Activated naive CD8-positive, alpha-beta T cell treated with anti-CD3 and anti-CD28 coated beads, Interleukin-2, amount 10 ng/mL, durations not matched to agents 7 days and 5 days (primary cell): ENCODE measurements at places on chromosomes 11 and 22. TPM values are rescaled to one million over a fixed set of nuclear protein-coding genes. Genes with fewer than 3 reads are reported as not detected.

GRCh38 chr11:108859510-108859909 lies 194.6 kb downstream of the DDX10 start:
- peaks cover 4% of the 10 kb centered on the region for H3K36me3 ChIP-seq
- H3K4me1 ChIP-seq, result peaks cover 14% of the 10 kb centered on the region
- no peak for DNase-seq
- H3K27me3 ChIP-seq, result no peaks in the 10 kb centered on the region

- H3K27ac ChIP-seq, result no peak overlapping the region
- H3K36me3 ChIP-seq, result no peaks in the 10 kb centered on the region
- H3K4me3 ChIP-seq, result no peak overlapping the region
- peaks cover 8% of the 10 kb centered on the region for H3K4me1 ChIP-seq
- no peak for DNase-seq
Observed at GRCh38 chr22:45615364-45615763, 56.3 kb upstream of the ATXN10 start.

DNA sequence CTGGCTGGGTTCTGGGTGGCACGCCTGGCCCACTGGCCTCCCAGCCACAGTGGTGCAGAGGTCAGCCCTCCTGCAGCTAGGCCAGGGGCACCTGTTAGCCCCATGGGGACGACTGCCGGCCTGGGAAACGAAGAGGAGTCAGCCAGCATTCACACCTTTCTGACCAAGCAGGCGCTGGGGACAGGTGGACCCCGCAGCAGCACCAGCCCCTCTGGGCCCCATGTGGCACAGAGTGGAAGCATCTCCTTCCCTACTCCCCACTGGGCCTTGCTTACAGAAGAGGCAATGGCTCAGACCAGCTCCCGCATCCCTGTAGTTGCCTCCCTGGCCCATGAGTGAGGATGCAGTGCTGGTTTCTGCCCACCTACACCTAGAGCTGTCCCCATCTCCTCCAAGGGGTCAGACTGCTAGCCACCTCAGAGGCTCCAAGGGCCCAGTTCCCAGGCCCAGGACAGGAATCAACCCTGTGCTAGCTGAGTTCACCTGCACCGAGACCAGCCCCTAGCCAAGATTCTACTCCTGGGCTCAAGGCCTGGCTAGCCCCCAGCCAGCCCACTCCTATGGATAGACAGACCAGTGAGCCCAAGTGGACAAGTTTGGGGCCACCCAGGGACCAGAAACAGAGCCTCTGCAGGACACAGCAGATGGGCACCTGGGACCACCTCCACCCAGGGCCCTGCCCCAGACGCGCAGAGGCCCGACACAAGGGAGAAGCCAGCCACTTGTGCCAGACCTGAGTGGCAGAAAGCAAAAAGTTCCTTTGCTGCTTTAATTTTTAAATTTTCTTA lies 27.7 kb upstream of the TXNRD2 start:
- DNase-seq, result no peak
- H3K27me3 ChIP-seq, result no peaks in the 10 kb centered on the region
- H3K27ac ChIP-seq, result no peak overlapping the region
- H3K4me1 ChIP-seq, result peaks cover 2% of the 10 kb centered on the region
- peaks cover 2% of the 10 kb centered on the region for H3K36me3 ChIP-seq

The ADAMTS8 gene
- not detected for total RNA-seq

GRCh38 chr11:78381865-78382264 lies 35.8 kb downstream of the GAB2 start:
- no peak for DNase-seq
- no peak overlapping the region for H3K27ac ChIP-seq
- H3K4me1 ChIP-seq, result peaks cover 11% of the 10 kb centered on the region
- H3K36me3 ChIP-seq, result peaks cover 19% of the 10 kb centered on the region
- peaks cover 2% of the 10 kb centered on the region for H3K27me3 ChIP-seq

DNA sequence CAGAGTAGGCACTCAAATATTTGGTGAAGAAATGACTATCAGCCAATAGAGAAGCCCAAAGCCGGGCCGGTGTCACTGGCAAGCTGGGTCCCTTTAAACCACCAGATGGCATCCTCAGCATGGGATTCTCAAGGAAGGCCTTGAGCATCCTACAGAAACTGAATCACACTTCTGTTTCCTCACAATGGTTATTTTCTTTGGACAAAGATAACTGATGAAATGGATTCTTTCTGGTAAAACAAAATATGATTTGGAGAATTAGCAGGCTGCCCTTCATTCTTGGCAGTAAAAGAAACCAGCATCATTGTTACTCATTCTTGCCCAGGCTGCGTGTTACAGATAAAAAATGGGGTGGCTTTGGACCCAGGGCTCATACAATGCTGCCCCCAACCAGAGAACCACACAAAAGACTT lies 30.3 kb upstream of the ASPHD2 start:
- peak; percentile 38 for DNase-seq
- no peak overlapping the region for H3K27ac ChIP-seq
- no peak overlapping the region for H3K4me3 ChIP-seq
- peaks cover 4% of the 10 kb centered on the region for H3K4me1 ChIP-seq
- no peaks in the 10 kb centered on the region for H3K36me3 ChIP-seq

- H3K4me1 ChIP-seq, result no peaks in the 10 kb centered on the region
- no peak overlapping the region for H3K4me3 ChIP-seq
- H3K27ac ChIP-seq, result no peak overlapping the region
- no peaks in the 10 kb centered on the region for H3K36me3 ChIP-seq
- H3K27me3 ChIP-seq, result peaks cover 15% of the 10 kb centered on the region
- DNase-seq, result no peak
Observed at GRCh38 chr11:14022821-14023220, 60.3 kb downstream of the SPON1 start.

DNA sequence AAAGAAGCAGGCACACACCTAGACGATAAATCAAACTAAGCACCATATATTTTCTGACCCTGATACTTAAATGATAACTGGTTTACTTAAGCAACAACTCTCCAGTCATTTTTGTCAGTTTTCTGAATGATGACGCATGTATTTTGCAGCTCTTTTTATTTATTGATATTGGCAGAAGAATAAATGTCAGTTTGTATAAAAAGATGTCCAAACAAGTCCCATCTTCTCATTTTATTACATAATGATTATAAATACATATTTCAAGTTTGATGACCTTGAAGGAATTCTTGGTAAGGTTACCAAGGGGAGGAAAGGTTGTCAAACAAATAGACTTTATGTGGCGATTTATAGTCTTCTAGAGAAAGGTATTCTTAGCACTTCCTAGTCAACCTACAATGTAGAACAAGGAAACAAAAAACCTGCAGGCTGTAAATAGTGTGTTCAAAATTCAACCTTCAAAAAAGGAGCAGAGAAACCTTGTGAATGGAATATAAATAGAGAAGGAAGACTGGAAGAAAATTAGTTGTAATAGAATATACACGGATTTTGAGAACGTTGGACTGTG lies 190.7 kb downstream of the JRKL start:
- H3K27ac ChIP-seq, result no peak overlapping the region
- H3K4me1 ChIP-seq, result no peaks in the 10 kb centered on the region
- no peaks in the 10 kb centered on the region for H3K27me3 ChIP-seq
- H3K36me3 ChIP-seq, result no peaks in the 10 kb centered on the region
- DNase-seq, result no peak

DNA sequence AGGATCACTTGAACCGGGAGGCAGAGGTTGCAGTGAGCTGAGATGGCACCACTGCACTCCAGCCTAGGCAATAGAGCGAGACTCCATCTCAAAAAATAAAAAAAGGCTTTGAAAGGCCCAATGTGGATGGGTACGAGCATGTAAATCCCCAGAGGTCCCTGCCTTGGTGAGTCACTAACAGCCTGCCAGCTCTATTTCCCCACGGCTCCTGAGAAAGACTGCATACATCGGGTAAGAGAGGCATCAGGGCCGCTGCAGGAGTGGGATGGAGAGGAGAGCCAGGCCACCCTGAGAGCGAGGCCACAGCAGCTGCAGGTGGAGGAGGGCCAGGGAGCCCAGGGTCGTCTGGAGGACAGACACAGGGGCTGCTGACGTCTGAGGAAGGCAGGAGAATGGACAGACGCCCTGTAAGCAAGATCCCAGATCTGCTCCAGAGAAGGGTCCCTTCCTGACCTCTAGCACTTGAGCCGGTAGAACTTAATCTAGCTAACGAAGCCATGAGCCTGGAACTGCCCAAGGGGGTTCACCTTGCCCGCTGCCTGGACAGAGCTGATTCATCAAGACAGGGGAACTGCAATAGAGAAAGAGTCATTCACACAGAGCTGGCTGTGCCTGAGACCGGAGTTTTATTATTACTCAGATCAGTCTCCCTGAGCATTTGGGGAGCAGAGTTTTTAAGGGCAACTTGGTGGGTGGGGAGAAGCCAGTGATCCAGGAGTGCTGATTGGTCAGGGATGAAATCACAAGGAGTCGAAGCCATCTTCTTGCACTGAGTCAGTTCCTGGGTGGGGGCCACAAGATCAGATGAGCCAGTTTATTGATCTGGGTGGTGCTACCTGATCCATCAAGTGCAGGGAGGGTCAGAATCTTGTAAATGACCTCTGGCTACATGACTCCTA lies 5.1 kb upstream of the KRTAP5-9 start:
- peaks cover 4% of the 10 kb centered on the region for H3K27me3 ChIP-seq
- DNase-seq, result no peak
- H3K4me1 ChIP-seq, result peaks cover 6% of the 10 kb centered on the region
- no peak overlapping the region for H3K27ac ChIP-seq
- H3K36me3 ChIP-seq, result no peaks in the 10 kb centered on the region

GRCh38 chr11:84543367-84544159 lies 1083.6 kb downstream of the DLG2 start:
- H3K4me1 ChIP-seq, result no peaks in the 10 kb centered on the region
- DNase-seq, result no peak
- H3K4me3 ChIP-seq, result no peak overlapping the region
- peaks cover 3% of the 10 kb centered on the region for H3K27me3 ChIP-seq
- H3K27ac ChIP-seq, result no peak overlapping the region

The SERPING1 gene
- 0.45 TPM for total RNA-seq

DNA sequence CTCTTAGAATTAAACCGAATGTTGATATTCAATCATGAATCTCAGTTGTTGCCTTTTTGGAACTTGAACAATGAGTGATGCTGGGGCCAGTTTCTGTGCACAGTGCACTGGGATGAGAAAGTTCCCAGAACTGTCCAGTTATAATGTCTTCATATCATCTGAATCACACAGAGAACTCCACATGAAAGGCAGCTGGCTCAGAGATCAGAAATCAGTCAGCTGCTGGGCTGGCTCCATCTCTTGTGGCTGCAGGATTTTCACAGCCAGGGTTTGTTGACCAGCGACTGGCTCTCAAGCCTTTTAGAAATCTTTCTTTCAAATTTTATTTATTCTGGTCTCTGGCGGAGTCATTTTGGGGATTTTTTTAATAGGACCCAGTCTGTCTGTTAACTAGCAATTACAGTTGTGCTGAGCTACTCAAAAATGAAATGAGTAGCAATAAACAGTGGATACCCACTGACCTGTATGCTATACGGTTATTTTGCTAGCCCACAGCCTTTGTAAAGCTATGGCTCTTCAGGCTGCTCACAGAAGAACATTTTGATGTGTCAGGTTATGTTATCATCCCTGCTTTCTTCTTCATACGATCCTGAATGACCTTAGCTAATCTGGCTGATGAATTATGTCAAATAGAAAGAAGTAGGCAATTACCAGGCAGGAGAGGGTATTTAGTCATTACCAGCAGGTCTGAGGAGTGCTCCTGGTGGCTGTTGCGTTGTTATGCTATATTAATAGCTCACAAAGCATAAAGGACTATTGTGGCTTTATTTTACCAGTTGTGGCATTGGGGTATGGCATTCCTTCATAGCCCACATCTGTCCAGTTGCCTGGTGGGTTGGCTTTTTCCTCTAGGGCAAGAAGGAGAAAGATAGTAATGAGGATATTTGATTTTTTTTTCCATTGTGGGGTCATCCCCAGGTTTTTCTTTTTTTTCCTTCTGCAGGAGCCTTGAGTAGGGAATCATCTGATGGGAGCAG lies 3.6 kb downstream of the FAT3 start:
- H3K36me3 ChIP-seq, result no peaks in the 10 kb centered on the region
- no peak overlapping the region for H3K4me3 ChIP-seq
- H3K4me1 ChIP-seq, result peaks cover 5% of the 10 kb centered on the region
- no peak overlapping the region for H3K27ac ChIP-seq
- DNase-seq, result no peak

The RFPL3 gene
- total RNA-seq, result not detected

GRCh38 chr11:66834943-66835342 lies 8.3 kb upstream of the RCE1 start:
- H3K36me3 ChIP-seq, result peaks cover 7% of the 10 kb centered on the region
- no peaks in the 10 kb centered on the region for H3K27me3 ChIP-seq
- no peak overlapping the region for H3K4me3 ChIP-seq
- DNase-seq, result no peak
- H3K4me1 ChIP-seq, result peaks cover 9% of the 10 kb centered on the region
- H3K27ac ChIP-seq, result no peak overlapping the region

The ASRGL1 gene
- total RNA-seq, result 12.2 TPM

DNA sequence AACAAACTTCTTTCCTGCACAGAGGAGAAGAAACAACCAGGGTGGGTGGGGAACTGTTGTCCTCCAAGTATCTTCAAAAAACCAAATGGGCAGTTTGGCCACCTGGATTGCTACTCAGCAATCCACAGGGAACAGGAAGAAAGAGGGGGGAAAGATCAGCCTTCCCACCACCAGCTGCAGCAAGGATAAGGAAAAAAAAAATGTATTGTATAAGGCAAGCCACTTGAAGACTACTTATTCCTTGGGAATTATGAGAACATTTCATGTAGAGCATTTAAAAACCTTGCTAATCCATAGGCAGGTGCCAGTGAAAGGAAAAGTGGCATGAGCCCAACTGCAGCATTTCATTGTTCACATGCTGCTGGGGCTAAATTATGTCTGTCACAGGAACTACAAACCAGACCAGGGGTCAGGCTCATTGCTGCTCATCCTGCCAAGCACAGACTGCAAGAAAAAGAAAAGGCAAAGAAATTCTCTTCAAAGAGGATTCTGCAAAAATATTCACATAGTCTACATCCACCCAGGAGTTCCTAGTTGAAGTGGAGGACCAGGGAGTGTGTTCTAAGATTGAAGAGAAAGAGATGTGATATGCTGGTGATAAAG lies 2.2 kb downstream of the RAB30 start:
- no peak for DNase-seq
- peaks cover 16% of the 10 kb centered on the region for H3K36me3 ChIP-seq
- H3K4me1 ChIP-seq, result peaks cover 32% of the 10 kb centered on the region
- H3K27ac ChIP-seq, result peak overlapping the region; percentile 47
- H3K27me3 ChIP-seq, result no peaks in the 10 kb centered on the region

DNA sequence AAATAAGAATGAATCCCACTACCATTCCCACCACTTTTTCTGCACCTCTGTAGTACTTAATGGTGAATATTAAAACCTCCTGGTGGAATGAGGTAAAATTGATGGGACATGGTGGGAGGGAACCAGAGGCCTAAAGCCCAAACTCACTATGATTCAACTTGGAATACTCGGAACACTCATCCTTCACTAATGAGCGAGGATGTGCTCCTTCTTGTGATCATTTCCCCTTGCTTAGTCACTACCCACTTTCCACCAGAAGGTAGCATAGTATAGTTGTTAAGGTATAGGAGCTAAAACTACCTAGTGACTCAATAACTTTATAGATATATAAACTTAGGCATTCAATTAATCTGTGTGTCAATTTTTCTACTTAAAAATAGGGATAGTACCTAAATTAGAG lies 728.9 kb downstream of the OPCML start:
- H3K27me3 ChIP-seq, result peaks cover 15% of the 10 kb centered on the region
- no peaks in the 10 kb centered on the region for H3K4me1 ChIP-seq
- H3K4me3 ChIP-seq, result no peak overlapping the region
- DNase-seq, result no peak
